ENCODE measurements at places on chromosomes 11 and 22.

- no peak for DNase-seq
Measured at GRCh38 chr11:70120674-70121073, 42.6 kb downstream of the ANO1 start.

DNA sequence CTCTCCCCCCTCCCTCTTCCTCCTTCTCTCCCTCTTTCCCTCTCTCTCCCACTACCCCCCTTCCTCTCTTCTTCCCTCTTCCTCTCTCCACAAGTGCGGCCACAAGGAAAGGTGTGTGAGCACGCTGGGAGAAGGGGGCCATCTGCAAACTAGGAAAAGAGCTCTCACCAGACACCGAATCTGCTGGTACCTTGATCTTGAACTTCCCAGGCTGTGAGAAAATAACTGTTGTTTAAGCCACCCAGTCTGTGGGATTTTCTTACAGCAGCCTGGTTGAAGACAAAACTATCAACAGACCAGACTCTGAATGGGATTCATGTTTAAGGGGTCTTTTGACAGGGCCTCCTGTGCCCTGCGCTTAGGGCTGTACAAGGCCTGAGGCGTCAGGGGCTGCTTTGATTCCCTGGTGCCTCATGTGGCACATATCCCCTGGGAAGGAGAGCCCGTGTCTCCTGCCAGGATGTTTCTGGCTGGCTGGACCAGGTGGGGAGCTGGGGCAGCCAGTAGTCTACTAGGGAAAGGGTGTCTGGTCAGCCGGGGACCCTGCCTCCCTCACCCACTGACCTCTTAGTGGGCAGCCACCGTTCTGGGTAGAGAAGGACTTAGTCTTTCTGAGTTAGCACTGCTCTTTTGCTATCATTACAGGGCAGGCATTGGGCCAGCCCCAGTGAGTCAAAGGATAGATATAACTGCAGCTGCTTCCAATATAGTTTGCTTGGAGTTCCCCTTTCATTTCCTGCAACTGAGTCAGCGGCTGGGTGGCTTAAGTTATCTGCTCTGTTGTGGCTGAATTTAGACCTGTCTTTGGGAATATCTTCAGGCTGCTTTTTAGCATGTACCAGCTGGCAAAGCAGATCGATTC, 6.2 kb downstream of the PANX1 start:
- DNase-seq = no peak

DNA sequence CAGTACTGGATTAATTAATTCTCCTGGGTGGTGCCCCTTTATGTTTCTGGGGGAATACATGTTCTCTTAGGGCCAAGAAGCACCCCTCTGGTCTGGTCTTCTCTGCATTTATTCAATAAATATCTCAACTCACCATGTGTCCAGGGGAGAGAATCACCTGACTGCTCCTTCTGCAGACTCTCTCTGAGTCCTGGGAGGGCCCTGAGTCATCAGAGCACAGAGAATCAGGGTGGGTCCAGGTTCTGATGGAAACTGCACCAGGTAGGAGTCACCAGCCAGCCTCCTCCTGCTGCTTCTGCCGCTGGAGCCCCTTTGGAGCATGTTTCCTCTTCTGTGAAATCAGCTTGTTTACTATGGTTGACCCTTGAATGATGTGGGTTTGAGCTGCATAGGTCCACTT, 107.7 kb upstream of the PLET1 start:
- DNase-seq = no peak

- no peak for DNase-seq
Measured at GRCh38 chr22:28444659-28445058, 235.0 kb downstream of the TTC28 start.

GRCh38 chr11:104094576-104094975, 58.1 kb downstream of the DDI1 start:
- no peak for DNase-seq

DNA sequence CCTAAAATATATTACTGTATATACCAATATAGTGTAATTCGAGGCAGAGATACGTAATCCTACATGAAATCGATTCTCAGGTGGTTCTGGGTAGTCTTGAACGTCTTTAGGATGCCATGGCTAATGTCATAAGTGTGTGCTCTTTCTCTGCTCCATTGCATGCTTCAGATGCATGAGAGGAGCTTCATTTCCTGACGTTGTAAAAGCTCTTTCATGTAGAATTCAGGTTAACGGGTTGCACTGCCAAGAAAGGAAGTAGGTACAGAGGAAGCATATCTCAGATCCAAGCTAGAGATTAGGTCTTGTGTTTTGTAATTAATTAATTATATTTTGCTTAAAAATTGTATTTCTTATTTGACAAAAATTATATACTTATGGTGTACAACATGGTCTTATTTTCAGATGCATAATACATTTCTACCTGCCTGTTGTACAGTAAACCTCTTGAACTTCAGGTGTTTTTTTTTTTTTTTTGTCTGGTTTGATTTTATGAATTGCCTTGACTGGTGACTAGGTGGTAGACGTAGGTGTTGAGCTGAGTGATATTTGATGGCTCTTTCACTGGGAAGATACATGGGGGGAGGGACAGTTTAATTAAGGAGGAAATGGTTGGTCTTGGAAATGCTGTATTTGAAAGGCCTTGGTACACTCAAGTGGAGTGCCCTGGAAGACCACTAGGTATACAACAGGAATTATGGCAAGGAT, 9.3 kb downstream of the NUP50 start:
- no peak for DNase-seq

DNA sequence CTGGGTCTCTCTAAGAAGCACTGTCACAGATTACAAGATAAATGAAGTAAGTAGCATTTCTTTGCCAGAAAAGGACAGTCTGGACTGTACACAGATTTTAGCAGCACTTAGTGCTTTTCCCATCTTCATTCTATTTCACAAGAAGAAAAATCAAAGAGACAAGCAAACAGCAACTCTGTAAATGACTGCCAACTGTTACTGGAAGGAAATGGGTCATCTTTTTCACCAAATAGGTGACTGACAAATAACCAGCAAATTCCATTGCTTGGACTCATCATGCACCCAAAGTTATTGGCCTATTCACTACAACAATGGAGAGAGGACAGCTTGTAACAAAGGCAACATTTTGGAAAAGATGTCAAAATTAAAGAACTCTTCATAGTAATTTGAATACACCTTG, 28.9 kb upstream of the CARD18 start:
- DNase-seq = no peak

- DNase-seq = no peak
Measured at GRCh38 chr22:19579115-19579811, 55.1 kb upstream of the CLDN5 start.

DNA sequence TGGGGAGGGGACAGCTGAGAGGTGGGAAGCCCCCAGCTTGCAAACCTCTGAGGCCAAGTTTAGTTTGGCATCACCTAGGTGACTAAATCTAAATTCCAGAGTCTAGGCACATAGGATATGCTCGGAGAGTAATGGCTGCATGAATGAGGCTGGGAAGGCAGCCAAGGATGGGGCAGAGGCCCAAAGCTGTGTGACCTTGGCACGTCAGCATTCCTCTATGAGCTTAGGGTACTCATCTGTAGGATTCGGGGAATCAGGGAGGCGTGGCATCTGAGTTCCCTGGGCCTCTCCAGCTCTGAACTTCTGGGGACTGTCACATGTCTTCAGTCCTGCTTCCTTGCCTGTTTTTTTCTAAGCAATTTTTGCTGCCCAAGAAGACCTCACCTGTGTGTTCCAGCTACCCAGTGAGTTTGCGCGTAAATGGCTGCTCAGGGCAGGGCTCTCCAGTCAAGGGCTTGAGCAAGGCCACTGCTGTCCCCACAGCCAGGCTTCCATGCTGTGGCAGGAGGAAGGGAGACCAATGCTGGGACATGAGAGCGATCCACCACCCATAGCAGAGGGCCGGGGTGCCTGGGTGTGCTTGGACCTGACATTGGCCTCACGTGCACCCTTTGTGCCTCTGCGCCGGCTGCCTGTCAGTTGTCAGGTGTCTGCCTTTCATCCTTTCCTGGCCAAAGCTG, 13.9 kb downstream of the DAGLA start:
- no peak for DNase-seq

DNA sequence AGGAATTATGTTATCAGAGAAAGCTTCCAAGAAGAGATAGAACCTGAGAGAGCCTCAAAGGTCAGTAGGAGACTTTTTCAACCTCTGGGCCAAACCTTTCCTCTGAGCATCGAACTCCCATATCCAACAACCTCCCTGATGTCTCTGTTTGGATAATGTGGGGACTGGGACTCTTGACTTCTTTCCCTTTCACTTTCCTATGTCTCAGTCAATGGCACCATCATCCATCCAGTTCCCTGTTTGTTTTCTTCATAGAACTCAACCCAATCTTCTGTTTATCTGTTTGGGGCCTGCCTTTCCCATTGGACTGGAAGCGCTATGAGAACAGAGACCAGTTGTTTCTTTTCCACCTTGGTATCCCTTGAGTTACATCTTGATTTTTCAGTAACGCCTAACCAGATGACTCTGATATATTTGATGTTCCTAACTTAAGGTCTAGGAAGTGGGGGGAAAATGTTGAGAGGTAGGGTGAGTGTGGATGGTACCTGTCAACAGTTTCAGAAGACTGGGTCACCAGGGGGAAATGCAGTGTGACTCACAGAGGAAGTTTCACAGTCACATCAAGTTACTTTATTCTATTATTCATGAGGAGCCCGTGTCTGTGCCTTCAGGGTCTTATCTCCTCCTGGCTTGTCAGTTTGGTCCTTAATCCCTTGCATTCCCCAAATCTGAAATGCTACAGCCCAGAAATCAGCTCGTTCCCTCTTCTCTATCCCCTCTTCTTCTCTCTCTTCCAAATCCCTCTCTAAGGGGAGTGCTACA, 4.5 kb upstream of the KCNE3 start:
- DNase-seq = no peak

DNA sequence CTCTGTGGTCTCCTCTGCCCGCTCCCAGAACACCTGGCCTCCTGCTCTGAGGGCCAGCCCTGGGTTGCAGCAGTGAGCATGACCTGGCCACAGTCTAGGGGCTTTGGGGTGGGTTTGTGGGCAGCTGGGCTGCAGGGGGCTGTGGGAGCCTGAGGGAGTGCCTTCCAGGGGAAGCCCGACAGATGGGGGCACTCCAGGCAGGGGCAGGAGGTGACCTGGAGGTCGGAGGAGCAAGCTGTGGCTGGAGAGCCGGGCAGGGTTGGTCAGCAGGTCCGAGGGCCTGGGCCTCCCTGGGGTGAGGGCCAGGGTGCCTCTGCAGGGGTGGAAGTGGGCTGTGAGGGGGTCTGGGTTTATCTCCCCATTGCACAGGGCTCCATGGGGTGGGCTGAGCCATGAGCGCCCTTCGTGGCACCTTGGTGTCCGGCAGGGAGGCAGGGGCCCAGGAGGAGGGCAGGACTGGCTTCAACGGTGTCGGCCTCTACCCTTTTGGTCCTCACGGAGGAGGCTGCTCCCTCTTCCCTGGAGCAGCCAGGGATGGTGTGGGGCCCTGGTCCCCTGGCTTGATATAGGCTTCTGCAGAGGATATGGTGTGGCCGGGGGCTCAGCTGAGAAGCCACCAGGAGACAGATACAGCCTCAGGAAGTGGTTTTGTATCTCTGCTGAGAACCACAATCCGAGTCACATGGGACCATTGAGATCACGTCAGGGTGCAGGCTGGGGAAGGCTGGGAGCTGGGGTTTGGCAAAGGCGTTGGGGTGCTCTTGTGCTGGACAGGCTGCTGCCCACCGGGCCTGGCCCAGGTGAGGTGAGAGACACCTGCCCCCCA, 22.3 kb downstream of the KCNQ1 start:
- DNase-seq = no peak

- DNase-seq = no peak
Measured at GRCh38 chr11:62546244-62546928, at the start of gene AHNAK. TSS of gene AHNAK (minus strand) at chr11:62546806. CDS start at chr11:62536098, 10,708 bp downstream.

DNA sequence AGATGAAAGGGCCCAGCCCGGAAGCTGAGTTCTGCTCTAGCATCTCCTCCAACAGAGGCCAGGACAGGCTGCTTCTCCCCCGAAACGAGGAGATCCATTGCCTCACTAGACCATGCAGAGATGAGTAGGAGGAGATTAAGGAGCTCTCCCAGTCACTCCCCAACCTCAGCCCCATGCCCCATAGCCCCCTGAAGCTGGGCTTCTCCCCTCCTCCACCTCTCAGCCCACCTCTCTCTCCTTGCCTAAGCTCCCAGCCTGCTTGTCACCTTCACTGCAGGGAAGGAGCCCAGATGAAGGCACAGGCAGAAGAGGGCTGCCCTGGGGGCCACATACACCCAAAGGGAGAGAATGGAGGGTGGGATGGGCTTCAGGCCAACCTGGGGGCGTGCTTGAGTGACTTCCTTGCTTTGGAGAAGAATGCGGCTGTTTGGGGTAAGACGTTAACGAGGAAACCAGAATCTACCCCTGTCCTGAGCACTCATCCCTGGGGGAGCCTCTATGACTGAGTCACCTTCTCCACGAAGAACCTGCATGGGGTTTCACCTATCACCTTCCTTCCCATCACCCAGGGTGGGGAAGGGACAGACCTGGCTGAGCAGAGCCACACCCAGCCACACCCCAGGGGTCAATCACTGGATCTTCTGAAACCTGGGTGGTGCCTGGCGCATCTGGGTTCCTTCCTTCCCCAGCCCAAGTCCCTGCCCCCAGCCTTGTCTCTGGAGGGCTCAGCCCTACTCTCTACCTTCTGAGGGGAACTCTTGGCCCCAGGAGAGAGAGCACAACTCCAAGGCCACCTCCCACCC, 11.6 kb upstream of the GNAZ start:
- no peak for DNase-seq

- DNase-seq = peak; percentile 61
Measured at GRCh38 chr22:41403532-41404318, 22.0 kb downstream of the TEF start.

GRCh38 chr22:19687561-19688300, 26.6 kb upstream of the SEPTIN5 start:
- peak; percentile 15 for DNase-seq

- no peak for DNase-seq
Measured at GRCh38 chr11:128502726-128503125, 84.6 kb downstream of the ETS1 start.

DNA sequence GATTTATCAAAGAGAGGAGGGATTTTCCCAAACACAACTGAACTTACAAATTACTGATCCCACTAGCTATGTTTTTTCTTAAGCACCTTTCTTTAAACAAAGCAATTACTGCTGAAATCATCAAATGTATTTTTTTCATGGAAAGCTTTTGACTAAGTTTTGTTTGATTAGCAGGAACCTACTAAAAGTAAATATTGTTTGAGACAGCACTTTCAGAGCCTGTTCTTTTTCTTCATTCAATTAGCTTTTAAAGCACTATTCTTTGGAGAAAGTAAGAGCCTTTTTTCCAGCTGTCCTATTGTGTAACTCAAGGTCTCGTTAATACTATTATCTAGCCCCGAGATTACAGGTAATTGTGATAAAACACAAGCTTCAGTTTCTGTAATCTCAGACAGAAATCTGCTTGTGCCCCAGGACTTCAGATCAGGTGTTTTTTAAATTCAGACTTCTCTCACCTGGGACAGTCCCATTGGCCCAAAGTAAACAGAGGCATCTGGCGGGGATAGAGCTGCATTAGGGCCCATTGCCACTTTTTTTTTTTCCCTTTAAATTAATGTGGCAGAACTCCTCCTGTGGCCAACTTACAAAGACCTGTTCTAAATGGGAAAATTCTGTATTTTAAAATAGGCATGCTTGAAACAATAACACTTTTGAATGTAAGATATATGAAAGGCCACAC, 11.0 kb downstream of the CSTPP1 start:
- DNase-seq = peak; percentile 16

- DNase-seq = no peak
Measured at GRCh38 chr11:21615955-21616371, 576.9 kb upstream of the ANO5 start.

All from NCI-H1105 (cell line).